ENCODE measurements at places on chromosomes 11 and 22. TPM values are rescaled to one million over a fixed set of nuclear protein-coding genes. Genes with fewer than 3 reads are reported as not detected.

GRCh38 chr22:32882360-32882755 is 80.9 kb downstream of the TIMP3 start:
- DNase-seq, result no peak

DNA sequence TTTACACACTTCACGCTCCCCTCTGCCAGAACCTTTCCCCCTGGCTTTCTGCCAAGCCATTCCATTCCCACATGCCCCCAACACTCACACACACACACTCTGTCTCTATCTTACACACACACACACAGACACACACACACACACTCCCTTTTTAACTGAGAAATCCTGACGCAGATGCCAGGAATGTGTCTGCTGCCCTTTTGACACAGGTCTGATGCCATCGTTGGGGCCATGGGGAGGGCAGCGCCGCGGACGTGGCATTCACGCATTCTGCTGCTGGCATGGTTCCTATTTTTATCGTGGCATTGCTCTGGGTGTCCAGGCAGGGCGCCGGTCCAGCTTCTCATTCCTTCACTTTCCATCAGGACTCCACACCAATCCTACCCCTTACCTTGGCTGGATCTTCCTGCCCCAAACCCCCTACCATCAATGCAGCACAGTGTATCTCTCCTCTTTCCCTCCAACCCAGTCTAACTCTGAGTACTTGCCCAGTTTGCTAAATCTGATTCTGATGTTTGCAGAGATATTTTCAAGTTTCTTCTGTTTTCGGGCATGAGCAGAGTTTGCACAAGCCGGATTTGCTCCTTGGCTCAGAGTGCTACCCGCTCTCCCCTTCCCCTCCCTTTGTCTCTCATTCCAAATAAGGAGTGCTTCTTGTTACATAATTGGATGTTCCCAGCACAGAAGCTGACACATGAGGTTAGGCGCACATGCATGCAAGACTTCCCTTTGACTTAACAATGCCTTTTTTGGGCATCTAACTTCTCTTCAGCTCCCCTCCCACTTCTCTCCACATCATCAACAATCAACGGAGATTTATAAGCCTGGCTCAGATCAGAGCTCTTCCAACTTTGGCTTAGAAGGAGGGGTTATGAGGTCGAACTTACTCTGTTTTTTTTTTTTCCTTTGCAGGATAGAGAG is 18.8 kb downstream of the SNX19 start:
- peak; percentile 92 for DNase-seq

GRCh38 chr11:126601550-126602215 is 246.2 kb downstream of the ST3GAL4 start:
- no peak for DNase-seq

DNA sequence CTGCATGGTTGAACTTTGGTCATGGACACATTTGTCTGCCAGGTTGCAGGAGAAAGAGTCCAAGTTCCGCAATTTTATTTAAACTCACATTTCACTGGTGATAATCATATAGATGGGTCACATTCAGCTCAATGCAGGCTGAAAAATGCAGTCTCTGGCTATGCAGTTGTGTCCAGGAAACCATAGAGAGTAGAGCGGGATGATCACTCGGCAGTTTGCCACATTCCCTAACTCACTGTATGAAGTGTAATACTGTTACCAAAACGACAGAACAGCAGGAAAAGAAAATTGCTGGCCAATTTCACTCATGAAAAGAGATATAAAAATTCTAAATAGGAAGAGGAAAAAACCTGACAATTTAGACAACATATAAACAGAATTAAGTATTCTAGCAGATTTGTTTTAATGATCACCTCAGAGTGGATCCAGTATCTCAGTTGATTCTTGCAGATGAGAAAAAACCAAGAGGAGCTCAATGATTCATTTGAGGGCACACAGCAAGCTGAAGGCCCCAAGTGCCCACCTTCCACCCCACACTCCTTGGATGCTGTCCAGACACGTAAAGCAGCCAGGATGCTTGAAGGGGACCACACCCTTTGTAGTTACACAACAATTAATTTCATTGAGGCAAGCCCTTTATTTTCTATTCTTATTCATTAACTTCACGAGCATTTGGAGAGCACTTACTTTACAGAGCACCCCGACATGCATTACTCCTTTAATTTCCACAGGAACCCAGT is 422.3 kb downstream of the SOX6 start:
- peak; percentile 21 for DNase-seq

The PHETA2 gene
- 0.17 TPM for total RNA-seq

The TRIM3 gene
- 10.4 TPM for total RNA-seq

The GSC2 gene
- not detected for total RNA-seq

The SMIM35 gene
- total RNA-seq, result not detected

The RFPL1 gene
- total RNA-seq, result not detected

The GRK2 gene
- total RNA-seq, result 39.3 TPM

The UPK3A gene
- not detected for total RNA-seq
